Activated T-helper 17 cell treated with anti-CD3 and anti-CD28 coated beads, Interleukin-2, amount 50 U/mL, for 72 hours (primary cell): ENCODE measurements at places on chromosomes 12 and 14.

- H3K27ac ChIP-seq = no peak overlapping the region
- H3K4me1 ChIP-seq = no peaks in the 10 kb centered on the region
- H3K4me3 ChIP-seq = no peak overlapping the region
Observed at GRCh38 chr12:90630006-90630405, 325.0 kb downstream of the CCER1 start.

- peak overlapping the region; percentile 93 for H3K4me3 ChIP-seq
- peak; percentile 69 for ATAC-seq
- H3K36me3 ChIP-seq = peaks cover 29% of the 10 kb centered on the region
- H3K27ac ChIP-seq = peak overlapping the region; percentile 36
- peaks cover 11% of the 10 kb centered on the region for H3K27me3 ChIP-seq
Observed at GRCh38 chr12:44876544-44877410, 662 bp upstream of the NELL2 start.

- no peaks in the 10 kb centered on the region for H3K4me1 ChIP-seq
- no peak overlapping the region for H3K27ac ChIP-seq
- no peak overlapping the region for H3K4me3 ChIP-seq
- H3K27me3 ChIP-seq = no peaks in the 10 kb centered on the region
- ATAC-seq = no peak
- no peaks in the 10 kb centered on the region for H3K36me3 ChIP-seq
Observed at GRCh38 chr14:37116933-37117849, 55.2 kb downstream of the SLC25A21 start.

- no peak overlapping the region for H3K4me3 ChIP-seq
- no peaks in the 10 kb centered on the region for H3K36me3 ChIP-seq
- H3K4me1 ChIP-seq = no peaks in the 10 kb centered on the region
Observed at GRCh38 chr12:75884465-75884985, 147.1 kb downstream of the PHLDA1 start.

- ATAC-seq = no peak
- H3K4me3 ChIP-seq = no peak overlapping the region
- H3K27ac ChIP-seq = no peak overlapping the region
- H3K27me3 ChIP-seq = peaks cover 18% of the 10 kb centered on the region
- no peaks in the 10 kb centered on the region for H3K4me1 ChIP-seq
Observed at GRCh38 chr12:3164454-3165077, 87.4 kb downstream of the TSPAN9 start.

DNA sequence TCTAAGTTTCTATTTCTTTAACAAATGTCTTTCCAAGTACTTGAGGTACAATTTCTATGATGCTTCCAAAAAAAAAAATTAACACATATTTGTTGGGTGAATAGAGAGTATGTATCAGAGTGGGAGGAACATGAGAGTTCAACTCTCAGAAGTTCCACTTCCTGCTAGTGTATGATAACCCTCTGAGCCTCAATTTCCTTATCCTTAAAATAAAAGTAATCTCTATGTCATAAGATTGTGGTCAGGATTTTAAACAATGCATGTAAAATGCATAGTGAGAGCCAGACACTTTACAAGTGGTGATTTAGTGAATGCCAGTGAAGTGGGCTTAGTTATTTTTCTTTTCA lies 270.3 kb upstream of the AMIGO2 start:
- H3K4me1 ChIP-seq = peaks cover 20% of the 10 kb centered on the region
- peak overlapping the region; percentile 95 for H3K27ac ChIP-seq
- H3K27me3 ChIP-seq = no peaks in the 10 kb centered on the region
- peak; percentile 94 for ATAC-seq

DNA sequence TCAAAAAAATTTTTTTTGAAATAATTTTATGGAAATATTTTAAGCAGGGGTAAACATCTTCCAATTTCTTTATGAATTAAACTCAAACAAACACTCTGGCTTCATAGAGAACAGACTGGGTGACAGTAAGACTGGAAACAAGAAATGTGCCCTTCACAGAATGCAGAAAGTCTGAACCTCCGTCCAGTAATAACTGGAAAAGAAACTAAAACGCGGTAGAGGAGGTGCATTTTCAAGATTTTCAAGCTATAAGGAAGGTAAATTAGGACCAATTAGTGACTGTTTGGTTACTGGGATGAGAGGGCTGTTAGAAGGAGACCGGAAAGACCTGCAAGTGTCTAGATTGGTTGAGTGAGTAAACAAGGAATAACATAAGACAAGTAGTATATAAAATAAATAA lies 245.7 kb downstream of the CEP128 start:
- peaks cover 5% of the 10 kb centered on the region for H3K36me3 ChIP-seq
- H3K4me1 ChIP-seq = no peaks in the 10 kb centered on the region
- no peak for ATAC-seq
- H3K4me3 ChIP-seq = no peak overlapping the region
- H3K27me3 ChIP-seq = no peaks in the 10 kb centered on the region
